Osteoblast (primary cell): ENCODE measurements at places on chromosomes 12 and 14. TPM values are rescaled to one million over a fixed set of nuclear protein-coding genes. Genes with fewer than 3 reads are reported as not detected.

GRCh38 chr14:49875640-49876198 is 17.2 kb upstream of the ARF6 start:
- H3K36me3 ChIP-seq, result no peaks in the 10 kb centered on the region
- H3K27me3 ChIP-seq, result no peaks in the 10 kb centered on the region
- DNase-seq, result no peak
- no peak overlapping the region for H3K27ac ChIP-seq

GRCh38 chr14:33996462-33996861 is 45.6 kb upstream of the EGLN3 start:
- H3K4me1 ChIP-seq, result no peaks in the 10 kb centered on the region
- H3K36me3 ChIP-seq, result no peaks in the 10 kb centered on the region
- H3K4me3 ChIP-seq, result no peak overlapping the region
- no peak overlapping the region for H3K27ac ChIP-seq
- H3K27me3 ChIP-seq, result no peaks in the 10 kb centered on the region

DNA sequence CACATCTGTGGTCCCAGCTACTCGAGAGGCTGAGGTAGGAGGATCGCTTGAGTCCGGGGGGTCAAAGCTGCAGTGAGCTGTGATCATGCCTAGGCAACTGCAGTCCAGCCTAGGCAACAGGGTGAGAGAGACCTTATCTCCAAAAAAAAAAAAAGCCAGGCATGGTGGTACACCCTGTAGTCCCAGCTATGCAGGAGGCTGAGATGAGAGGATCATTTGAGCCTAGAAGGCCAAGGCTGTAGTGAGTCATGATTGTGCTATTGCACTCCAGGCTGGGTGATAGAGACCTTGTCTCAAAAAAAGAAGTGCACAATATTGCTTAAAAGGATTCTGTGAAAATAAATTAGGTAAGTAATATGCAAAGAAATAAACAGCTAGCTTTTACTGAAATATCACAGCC is 17.0 kb downstream of the NAA25 start:
- no peak for DNase-seq
- H3K27me3 ChIP-seq, result no peaks in the 10 kb centered on the region
- no peak overlapping the region for H3K27ac ChIP-seq
- peaks cover 41% of the 10 kb centered on the region for H3K36me3 ChIP-seq
- peaks cover 9% of the 10 kb centered on the region for H3K4me1 ChIP-seq
- no peak overlapping the region for H3K4me3 ChIP-seq

DNA sequence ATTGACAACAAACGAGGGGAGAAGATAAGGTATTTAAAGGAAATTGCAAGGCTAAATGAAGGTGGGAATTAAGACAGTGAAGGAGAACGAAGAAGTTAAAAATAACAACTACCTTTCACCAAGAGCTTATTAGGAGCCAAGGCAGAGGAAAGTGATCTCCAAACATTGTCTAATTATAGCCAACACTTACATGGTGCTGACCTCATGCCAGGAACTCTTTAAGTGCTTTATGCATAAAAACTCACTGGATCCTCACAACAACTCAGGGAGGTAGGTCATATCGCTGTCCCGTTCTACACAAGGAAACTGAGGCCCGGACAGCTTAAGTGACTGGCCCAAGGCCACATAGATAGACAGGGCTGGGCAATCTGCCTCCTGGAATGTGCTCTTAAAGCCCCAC is 19.5 kb downstream of the TAMALIN start:
- no peaks in the 10 kb centered on the region for H3K36me3 ChIP-seq
- no peak for DNase-seq
- peaks cover 10% of the 10 kb centered on the region for H3K27me3 ChIP-seq
- peaks cover 9% of the 10 kb centered on the region for H3K4me1 ChIP-seq

DNA sequence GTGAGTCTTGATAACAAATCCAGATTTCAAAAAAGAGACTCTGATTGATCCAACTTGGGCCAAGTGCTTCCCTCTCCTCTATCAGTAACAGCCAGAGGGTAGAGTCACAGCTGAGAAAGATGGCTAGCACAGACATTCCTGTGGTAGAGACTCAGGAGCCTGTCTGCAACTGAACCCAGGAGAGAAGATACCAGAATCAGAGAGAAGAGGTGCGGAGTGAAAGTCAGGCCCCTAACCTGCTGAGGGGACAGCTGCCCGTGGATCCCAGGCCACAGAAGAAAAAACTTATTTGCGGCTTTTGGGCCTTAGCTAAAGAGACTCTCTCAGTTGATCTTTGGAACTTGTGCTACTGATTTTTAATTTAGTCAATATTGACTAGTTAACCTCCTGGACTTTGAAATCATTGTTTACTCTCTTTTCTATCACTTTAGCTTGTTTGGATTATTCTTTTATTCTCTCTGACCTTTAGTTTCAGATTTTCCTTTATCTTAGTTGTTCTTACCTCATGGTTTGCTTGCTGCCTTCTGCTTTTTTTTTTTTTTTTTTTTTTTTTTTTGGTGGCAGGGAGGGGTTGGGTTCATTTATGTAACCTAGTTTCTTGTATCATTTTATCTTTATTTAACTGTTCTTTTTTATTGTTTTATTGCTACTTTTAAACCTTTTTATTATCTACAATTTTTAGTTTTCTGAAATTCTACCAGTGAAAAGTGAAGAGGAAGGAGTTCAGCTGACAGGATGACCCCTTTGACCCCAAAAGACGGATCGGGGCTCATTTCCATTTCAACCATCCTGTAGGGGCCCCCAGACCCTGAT is 154.9 kb upstream of the KRR1 start:
- peak; percentile 25 for DNase-seq
- H3K27ac ChIP-seq, result peak overlapping the region; percentile 81
- H3K4me1 ChIP-seq, result peaks cover 41% of the 10 kb centered on the region
- no peaks in the 10 kb centered on the region for H3K27me3 ChIP-seq
- no peak overlapping the region for H3K4me3 ChIP-seq

The GPRC5A gene
- 2.7 and 4.7 TPM in 2 replicates for total RNA-seq

The TEX52 gene
- not detected in 2 replicates for total RNA-seq

The TSPAN19 gene
- total RNA-seq, result not detected in 2 replicates

The GEMIN2 gene
- total RNA-seq, result 15.3 and 24.2 TPM in 2 replicates

The ERP27 gene
- not detected in 2 replicates for total RNA-seq
